NCI-H526 (cell line): ENCODE measurements at places on chromosomes 2 and 18.

DNA sequence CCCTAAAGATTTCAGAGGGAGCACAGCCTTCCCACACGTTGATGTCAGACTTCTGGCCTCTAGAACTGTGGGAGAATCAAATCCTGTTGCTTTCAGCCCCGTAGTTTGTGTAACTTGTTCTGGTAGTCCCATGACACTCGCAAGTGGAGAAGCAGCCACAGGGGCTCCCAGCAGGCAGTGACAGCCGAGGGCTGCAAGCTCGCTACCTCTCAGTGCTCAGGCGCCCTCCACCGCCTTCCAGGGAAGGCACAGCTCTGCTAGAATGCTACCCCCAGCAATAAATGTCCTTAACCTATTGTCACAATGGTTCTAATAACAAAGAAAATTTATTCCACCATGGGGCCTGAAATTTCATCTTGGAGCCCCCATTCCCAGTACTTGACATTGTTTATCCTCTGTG is 143.1 kb upstream of the ZNF236 start:
- no peak for DNase-seq

- no peak for DNase-seq
These were observed 89.2 kb upstream of the ITGA4 start for GRCh38 chr2:181367906-181368435.

GRCh38 chr2:66577321-66578053 is 142.6 kb downstream of the MEIS1 start:
- no peak for DNase-seq

GRCh38 chr2:105177536-105178254 is 63.8 kb upstream of the GPR45 start:
- peak; percentile 6 for DNase-seq

DNA sequence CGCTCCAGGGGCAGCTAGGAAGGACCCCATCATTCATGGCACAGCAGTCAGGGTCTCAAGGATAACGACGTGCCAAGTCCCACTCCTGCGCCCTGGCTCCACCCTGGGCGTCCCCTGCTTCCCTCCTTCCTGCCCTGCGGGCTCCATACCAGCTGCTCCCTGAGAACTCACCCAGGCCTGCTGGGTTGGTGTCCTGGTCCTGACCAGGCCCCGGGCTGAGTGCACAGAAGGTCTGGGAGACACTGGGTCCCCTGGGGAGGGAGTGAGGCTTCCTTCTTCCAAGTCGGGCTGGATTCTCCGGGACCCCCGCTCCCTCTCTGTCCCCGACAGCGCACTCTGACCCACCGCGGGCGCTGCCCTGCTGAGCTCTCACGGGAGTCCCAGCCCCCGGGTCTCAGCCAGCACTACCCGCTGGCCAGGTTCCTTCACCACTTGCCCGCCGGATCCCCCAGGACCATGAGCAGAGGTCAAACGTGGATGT is 160.2 kb downstream of the PXDN start:
- no peak for DNase-seq

DNA sequence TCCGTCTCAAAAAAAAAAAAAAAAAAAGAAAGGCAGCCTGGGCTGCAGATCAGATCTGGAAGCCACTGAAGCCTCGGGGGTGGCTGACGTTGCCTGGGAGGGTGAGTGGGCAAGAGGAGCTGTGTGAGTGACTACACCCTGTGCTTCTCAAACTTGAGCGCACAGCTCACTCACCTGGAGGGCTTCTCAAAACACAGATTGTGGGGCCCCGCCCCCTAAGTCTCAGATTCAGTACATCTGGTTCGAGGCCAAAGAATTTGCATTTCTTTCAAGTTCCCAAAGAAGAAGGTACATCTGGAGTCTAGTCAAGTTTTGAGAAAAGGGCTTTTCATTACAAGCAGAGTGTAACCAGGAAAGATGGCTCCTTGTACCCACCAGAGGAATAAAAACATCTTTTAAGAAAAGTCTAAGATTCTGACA is 97.7 kb upstream of the CAB39 start:
- DNase-seq = no peak
